T-helper 2 cell treated with Interferon-gamma antibody and Interleukin-4, amounts not matched to agents 5 μg/mL and 100 μg/mL, for 36 hours (primary cell): ENCODE measurements at places on chromosomes 2 and 18.

DNA sequence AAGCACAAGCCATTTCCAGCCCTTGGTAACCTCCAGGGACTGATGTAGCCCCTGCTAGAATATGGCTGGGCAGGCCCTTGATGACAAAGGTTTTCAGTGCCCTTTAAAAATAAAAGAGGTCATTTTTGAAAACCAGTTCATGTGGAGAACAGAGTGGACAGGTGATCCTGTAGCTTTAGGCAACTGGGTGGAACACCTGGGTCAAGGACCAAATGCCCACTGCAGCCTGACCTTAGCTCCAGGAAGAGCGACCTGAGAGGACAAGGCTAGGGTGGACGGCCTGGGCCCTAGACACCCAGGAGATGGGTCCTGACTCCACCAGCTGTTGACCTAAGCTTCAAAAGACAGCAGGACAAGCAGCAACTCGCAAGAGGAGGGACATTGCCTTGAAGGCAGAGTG, 116.6 kb downstream of the LIPG start:
- DNase-seq: no peak

DNA sequence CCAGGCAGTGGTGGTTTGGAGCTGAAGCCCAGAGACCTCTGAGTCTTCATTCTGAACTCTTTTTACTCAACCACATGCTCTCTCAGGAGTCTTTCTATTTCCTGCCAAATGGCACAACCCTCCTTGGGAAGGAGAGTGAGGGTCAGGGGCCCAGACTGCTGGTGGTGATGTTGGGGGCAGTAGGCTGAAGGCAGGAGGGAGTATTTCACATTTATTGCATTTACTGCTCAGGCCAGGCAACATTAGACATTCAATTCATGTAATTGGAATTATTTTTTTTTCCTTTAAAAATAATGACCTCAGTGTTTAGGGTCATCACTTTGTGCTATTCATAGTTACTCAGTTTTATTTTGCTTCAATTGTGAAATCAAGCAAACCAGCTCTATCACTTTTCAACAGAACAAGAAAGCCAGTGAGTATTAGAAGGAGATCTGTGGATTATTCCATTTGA, 311.3 kb upstream of the NT5C1B start:
- DNase-seq: no peak

GRCh38 chr2:79729532-79729931, 216.7 kb downstream of the CTNNA2 start:
- no peak for DNase-seq

DNA sequence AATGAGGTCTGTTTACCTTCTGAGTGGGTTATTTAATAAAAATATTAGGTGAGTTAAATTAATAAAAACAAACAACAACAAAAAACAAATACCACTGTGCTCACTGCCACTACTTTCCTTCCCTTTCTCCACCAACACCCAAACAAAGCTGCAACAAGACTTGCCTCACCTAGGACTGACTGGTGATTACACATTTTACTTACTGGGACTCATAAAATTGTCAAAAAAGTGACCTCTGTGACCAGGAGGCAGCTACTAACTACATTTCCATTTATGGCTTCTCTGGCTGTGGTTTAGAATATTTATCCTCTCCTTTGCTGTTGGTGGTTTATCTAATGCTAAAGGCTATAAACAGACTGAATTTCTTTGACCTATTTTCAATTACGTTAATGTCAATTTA, 39.8 kb downstream of the EFEMP1 start:
- DNase-seq: no peak

DNA sequence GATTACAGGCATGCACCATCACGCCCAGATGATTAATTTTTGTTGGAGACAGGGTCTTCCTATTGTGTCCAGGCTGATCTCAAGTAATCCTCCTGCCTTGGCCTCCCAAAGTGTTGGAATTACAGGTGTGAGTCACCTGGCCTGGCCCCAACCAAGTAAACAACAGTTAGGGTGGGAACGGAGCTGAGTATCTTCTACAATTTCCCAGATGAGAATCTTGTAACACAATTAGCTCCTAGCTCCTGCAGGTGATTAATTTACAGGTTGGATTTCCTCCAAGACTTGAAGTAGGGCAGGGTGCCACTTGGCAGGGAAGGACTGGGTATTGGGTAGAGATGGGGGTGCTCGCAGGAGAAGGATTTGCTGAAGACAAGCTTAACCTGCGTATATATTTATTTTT, 17.8 kb downstream of the NLRC4 start:
- no peak for DNase-seq

DNA sequence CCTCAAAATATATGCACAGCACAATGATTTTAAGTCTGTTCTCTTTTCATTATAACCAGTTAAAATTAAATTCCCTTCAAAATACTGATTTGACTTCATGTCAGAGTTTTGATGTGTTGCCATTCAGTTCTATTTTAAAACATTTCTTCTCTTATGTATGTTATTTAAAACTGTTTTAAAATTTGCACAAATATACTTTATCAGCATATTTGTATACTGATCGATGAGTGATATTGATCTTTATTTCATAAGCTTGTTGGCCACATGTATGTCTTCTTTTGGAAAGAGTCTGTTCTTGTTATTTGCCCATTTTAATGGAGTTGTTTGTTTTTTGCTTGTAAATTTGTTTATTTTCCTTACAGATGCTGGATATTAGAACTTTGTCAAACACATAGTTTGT, 496.3 kb upstream of the VWC2L start:
- no peak for DNase-seq

DNA sequence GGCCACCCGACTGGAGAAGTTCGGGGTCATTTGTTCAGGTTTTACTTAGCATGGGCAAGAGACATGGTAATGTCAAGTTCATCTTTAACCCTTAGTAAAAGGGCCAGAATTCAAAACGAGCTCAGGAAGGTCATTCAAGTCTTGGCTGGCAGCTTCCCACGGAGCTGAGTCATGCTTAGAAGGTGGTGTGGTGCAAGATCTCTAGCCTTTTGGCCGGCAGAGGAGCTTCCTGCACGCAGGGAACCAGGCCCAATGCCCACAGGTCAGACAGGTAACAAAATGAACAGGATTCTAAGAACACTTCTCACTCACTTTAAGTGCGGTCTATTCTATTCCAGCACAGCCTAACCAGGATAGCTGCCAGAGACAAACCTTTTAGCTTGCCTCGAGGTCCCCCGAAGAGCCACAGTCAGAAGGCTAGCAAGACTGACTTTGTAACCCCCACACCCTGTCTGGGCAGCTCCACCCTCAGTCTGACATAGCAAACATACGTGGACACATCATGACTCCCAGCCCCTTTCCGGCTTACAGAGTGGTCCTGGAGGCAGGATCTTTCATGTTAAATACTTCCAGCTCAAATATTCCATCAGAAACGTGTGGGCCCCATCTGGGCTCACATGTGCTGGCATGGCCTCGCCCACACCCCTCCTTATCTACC, 292.7 kb downstream of the BCL11A start:
- DNase-seq: no peak

DNA sequence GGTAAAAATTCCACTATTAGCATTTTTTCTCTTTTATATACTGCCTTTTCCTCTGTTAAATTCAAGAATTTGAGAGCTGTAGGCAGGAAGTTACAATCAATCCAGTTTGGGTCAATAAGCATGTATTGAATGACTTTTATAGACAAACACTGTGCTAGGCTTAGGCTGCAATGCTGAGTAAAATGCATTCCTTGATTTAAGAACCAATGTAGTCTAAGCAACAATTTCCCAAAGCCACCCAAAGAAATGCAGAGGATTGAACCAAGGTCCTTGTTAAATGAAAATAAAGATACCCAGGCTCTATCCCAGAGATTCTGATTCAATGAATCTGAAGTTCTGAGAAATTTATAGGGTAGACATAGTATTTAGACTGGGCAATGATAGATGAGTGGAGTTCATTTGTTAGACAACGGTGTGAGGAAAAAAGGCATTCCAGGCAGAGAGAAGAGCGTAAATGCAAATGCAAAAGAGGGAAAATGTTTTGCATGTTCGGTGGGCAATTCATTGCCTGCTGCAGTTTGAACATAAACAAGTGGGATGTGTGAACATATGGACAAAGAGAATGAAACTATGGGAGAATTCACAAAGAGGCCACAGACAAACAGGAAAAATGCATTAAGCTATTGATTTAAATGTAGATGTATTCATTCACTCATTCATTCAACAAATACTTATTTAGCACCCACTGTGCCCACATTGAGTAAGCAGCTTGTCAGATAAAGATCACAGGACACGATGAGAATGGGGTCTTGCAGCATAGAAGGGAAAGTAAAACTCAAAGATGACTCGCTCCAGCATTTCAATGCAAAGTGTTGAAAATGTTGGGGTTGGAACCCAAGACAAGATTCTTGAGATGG, 107.1 kb downstream of the EVA1A start:
- no peak for DNase-seq
